ENCODE measurements at places on chromosomes 11 and 22.

GRCh38 chr11:103202048-103202651, 92.9 kb downstream of the DYNC2H1 start:
- DNase-seq, result no peak

- no peak for DNase-seq
Observed at GRCh38 chr11:16040151-16040550, 316.2 kb downstream of the SOX6 start.

- no peak for DNase-seq
Observed at GRCh38 chr22:24054356-24054755, 43.3 kb downstream of the CABIN1 start.

DNA sequence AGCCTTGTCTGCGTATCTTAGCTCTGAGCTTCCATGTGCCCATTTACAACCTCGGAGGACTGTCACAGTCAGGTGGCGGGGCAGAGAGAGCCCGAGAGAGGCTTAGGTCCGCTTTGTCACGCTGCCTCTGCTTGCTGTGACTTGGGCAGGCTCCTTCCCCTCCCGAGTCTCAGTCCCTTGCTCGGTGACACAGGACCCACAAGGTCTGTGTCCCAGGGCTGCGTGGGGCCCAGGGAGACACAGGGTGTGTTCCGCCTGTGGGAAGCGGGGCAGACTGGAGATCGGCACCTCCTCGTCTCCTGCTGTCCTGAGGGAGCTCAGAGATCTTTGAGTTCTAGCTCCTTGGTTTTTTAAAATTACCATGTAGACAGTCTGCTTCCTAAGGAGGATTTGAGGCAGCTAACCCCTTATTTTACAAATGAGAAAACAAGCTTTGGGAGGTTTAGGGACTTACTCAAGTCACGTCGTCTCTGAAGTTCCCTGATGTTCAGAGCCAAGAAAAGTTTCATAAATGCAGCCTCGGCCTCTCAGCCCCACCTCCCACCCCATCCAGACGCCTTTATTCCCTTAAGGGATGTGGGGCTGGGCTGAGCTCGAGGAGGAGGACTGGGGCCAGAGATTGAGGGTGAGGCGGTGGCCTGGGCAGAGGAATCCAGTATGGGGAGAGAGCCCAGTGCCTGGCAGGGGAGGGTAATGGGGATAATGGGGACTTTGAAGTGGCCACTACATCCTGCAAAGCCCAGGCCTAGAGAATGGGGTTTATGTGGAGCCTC, 103.6 kb downstream of the NECTIN1 start:
- DNase-seq, result no peak

- no peak for DNase-seq
Observed at GRCh38 chr11:76777305-76777704, 5.9 kb upstream of the TSKU start.

- no peak for DNase-seq
Observed at GRCh38 chr11:61273178-61274078, 21.7 kb downstream of the VWCE start.

GRCh38 chr11:111157571-111157970, 88.0 kb upstream of the POU2AF2 start:
- no peak for DNase-seq

GRCh38 chr11:86463120-86463519, 88.4 kb downstream of the CCDC81 start:
- no peak for DNase-seq

DNA sequence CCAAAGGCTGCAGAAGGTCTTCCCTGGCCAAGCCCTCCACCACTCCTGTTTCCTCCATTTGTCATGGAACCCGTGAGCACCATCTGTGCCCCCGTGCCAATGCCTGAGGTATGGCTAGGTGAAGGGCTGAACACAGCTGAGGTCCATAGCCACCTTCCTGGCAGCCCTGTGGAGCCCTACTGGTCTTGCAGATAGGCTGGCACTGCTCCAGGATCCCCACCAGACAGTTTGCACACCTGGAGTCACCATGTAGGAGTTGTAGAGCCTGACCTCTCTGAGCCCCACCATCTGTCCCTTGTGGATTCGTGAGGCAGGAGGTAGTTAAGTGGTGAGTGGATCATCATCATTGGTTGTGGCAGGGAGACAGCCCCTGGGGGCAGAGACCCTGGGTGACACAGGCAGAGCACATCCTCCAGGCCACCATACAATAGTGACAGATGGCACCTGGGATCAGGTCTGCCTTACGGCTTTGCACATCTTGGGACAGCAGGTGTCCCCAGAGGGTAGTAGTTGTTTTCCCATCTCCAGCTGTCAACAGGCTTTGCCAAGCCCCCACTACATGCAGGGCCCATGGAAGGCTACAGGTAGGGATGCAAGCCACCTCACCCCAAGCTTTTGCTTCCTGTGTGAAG, 52.5 kb upstream of the SUSD2 start:
- DNase-seq, result no peak

- DNase-seq, result no peak
Observed at GRCh38 chr11:111700162-111700561, 66.0 kb downstream of the PPP2R1B start.

- no peak for DNase-seq
Observed at GRCh38 chr11:122434786-122435185, 220.7 kb upstream of the UBASH3B start.

DNA sequence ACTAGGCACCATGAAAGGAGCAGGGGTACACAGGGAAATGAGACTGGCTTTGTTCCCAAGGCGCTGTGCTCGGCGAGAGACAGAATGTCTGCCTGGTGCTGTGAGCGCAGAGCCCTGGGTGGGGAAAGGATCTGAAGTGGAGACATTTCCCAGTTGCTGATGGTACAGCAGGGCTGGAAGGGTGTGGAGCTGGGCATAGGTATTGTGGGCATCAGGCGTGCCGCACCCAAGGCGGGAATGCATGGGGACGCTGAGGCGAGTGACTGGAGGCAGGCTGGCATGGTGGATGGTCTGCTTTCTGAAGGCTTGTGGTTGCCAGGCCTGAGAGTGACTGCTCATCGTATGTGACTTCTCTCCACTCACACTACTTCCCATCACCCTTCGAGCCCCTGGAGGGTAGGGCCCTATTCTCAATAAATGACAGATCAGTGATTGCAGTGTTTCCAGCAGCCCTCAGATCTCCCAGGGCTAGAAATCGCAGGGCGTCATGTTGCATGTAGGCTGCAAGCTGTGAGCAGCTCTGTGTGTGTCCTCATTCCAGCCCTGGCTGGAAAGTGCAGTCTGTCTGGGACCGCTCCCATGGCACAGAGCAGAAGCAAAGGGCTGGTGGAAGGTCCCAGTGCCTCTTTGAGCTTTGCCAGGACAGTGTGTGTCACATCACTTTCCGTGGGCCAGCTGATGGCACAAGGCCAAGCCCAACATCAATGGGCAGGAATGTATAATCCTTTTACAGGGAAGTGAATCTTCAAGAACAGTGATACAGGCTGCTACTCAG, 67.7 kb downstream of the TBC1D22A start:
- DNase-seq, result no peak

DNA sequence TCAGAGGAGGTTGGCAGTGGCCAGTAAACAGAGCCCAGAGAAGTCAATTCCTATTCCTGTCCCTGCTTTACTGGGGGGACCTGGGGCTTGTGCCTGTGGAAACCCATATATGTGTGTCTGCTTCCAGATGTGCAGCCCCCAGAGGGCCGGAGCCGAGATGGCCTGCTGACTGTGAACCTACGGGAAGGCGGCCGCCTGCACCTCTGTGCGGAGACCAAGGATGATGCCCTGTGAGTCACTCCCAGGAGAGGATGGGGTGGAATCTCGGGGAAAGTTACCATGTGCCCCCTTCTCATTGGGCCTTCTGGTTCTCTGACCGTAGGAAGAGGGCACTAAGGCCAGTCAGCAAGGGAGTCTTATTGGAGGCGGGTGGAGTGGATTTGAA, 5.3 kb downstream of the PLEKHB1 start:
- no peak for DNase-seq

GRCh38 chr11:95143106-95143681, 53.5 kb downstream of the ENDOD1 start:
- DNase-seq, result no peak

- DNase-seq, result no peak
Observed at GRCh38 chr11:90448256-90448655, 225.4 kb upstream of the CHORDC1 start.

GRCh38 chr11:66259225-66259624, 9.2 kb upstream of the RAB1B start:
- no peak for DNase-seq

DNA sequence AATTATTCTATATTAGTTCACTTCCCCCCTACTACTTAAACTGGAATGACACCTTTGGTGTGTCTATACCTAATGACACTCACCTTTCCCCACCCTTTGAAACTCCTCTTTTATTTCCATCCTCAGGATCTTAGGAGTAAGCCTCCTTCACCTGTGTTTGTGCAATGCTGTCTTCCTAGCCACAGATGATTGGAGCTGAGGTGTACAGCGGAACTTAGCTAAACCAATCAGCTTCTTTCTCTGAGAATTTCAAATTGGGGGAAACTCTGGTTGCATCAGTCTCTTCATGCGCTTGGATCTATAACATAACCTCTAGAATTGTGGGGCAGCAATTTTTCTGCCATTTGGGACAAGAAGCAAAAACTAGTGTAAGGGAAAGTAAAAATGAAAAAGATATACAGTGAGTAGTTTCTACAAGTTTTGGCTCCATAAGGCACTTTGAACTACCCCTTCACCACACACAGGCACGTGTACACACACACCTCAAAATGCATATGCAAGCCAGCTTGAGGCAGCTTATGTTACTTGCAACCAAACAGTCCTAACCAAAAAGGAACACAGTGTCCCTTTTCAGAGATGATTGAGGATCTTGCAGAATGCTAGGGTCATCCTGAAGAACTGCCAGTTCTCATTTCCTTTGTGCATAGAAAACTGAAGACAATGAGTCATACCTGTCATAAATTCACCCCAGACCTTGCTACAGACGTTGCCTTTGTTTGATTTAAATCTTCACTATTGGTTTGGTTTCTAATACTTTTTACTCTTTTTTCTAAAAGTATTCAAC, 36.0 kb upstream of the LDLRAD3 start:
- no peak for DNase-seq

DNA sequence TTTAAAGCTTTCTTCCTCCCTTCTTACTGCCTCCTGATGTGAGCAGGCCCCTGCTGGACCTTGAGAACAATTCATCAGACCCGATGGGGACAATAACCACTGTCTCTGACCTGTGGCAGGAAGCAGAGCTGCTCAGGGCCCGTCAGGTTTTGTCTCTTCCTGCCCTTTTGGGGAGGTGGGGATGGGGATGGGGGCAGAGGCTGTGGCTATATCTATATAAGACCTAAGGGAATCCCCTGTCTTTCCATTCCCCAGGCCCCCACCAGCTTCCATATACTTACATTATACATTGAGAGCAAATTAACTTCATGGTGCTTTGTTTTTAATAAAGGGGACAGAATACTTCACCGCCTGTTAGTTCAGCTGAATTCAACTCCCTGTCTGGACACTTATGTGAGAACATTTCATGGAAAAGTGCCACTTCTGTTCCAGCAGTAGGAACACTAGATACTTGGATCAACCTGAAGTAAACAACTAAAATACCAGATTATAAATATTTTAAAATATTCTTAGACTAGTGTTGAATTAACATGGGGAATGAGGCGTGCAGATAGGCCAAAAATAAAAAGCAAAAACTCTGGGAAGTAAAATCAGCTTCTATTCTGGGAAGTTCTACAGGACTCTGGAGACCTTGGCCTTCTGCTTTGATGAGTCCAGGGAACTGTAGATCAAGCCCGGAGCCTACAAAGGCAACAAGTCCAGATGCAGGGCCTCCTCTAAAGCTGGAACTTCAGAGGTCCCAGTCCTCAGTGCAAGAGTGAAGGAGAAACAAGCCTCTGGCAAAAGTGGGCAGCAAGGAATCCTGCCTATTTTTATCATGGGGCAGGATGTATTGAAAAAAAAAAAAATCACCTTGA, 11.1 kb downstream of the ZP1 start:
- DNase-seq, result no peak

DNA sequence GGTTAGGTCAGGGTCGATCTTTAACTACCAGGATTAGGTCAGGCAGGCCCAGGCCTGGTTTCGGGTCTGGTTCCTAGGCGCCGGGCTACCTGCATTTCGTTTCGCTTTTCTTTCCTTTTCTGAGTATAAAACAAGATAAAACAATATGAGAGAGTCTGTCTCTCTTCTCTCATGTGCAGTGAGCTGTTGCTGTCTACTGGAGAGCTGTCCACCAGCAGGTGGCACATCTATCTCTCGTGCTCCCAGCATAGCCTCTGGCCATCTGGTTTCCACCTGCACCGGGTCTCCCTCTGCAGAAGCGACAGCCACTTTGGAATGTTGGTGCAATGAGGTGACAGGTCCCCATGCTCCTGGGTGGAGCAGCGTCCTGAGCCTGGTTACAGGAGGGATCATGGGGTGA, 27.6 kb downstream of the RIBC2 start:
- DNase-seq, result no peak

DNA sequence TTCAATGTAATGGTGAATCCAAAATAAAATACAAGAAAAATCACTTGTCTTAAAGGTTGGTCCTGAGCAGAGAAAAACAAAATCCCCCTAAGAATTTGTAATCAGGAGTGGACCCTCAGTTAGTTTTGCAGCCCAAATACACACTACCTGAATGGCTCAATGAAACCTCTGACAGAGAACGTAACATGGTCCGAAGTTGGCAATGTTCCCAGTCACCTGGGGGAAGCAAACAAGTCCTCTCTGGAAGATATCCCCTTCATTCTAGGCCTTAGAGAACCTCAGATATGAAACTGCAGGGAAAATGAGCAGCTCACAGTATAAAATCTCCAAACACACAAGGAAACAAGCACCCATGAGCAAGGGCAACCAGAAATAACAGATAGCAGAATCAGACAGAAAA, 58.2 kb downstream of the MORC2 start:
- no peak for DNase-seq

DNA sequence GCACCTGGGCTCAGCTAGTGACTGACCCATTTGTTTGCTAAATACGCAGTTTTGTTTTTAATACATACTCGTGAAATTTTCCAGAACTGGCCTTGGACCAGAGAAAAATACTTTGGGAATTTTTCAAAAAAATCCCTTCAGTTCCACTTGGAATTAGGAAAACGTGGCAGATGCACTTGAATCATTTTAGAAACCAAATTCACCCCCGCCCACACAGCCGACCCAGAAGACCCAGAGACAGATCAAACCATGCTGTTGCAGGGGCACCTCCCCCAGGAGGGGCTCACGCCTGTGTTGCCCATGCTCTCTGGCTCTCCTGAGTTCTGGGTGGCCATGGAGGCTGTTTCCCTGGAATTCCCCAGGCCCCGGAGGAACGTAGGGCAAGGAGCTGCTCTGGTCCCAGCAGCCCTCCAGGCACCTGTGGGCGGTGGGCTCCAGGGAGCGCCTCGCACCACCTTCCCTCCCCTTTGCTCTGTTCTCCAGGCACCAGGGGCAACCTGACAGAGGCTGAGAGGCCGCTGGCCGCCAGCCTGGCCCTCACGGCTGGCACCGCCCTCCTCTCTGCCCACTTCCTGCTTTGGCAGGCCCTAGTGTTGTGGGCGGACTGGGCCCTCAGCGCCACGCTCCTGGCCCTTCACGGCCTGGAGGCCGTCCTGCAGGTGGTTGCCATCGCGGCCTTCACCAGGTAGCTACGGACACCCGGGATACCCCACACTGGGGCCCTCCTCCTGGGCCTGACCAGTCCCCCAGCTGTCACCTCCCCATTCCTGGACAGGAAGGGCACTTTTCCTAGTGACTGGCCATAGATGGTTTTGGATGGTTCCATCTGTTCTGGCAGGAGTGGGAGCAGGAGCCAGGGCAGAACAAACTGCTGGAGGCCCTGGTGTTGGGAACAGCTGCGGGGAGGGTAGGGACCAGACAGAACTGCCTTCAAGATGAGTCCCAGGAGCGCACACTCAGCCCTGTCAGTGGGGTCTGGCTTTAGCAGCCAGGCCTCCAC, 3.3 kb upstream of the EPS8L2 start:
- no peak for DNase-seq
